ENCODE measurements at places on chromosomes 3 and 15.

DNA sequence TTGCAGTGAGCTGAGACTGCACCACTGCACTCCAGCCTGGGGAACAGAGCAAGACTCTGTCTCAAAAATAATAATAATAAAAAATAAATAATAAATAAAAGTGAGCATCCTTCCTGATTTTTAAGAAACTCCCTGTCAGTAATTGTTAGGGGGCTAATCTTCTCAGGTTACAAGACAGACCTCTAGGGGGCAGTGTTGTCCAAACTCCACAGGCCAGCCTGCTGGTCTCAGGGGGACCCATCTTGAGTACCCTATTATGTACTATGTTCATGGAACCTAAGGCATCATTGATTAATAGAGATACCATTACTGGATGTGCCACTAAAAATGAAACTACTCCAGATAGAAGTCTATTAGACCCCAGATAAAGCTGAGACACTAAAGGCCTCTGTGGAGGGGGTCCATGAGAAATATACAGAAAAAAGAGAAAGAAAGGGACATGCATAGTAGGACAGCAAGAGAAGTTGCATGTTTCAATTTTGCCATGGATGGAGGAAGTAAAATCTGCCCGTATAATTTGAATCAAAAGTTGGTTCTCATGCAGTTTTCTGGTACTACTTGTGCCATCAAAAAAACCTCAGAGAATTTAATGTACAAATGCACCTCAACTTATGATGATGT lies 85.5 kb upstream of the CDV3 start:
- DNase-seq = peak; percentile 73

DNA sequence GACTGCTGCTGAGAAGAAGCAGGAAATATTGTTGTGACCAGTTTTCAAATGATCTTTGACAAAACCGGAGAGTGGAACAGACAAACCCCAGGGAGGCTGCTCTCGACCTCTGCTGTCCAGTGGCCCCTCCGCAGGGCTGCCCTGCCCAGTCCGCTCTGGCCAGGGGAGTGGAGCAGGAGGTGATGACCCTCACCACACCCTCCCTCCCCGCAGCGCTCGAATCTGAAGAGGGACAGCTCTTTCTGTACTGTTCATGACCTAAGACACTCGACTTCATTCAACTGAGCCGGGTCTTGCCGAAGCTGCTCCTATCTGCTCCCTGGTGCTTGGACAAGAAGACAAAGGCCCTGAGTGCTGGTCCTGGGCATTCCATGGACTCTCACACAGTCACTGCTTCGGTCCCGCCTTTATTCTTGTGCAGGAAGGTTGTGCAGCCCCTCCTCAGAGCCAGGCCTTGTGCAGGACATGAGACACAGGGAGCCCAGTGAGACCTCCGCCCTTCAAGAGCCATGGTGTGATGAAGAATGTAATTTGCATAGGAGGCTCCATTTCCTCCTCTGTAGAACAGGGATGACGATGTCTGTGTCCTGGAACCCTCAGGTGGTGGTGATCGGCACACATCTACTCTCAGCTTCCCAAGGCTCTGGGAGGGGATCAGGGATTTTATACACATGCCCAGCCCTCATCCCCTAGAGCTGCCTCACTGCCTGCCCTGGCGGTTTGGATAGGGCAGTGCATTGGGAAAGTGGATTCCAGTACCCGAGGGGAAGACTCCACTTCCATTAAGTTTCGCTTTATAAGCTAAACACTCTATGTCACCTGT lies 97.1 kb upstream of the PRR20G start:
- no peak for DNase-seq

DNA sequence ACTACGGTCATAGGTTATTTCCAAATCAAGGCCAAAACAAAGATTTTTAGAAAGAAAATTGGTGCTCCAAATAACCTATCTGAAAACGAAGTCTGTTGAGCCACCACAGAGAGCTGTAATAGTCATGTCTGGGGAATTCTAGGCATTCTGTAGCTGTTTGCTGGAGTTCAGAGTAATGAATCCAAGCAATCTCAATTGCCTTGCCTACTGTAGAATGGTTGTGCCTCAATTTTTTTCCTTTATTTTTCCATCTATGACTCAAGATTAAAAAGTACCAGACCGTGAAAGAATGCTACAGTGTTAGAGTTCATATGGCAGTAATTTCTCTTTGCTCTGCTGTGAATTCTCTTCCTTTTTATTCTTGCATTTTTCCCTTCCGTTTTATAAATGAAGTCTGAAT lies 1007.2 kb upstream of the ALCAM start:
- no peak for DNase-seq

GRCh38 chr3:14297784-14298236 lies 104.6 kb upstream of the SLC6A6 start:
- DNase-seq = no peak

- DNase-seq = no peak
These were observed 13.3 kb downstream of the ZNF280D start for GRCh38 chr15:56719774-56720555.

- DNase-seq = peak; percentile 82
These were observed at the start of gene VWA5B2 for GRCh38 chr3:184229394-184230080. VWA5B2 (plus strand) TSS chr3:184229585; CDS start chr3:184230529, 944 bp downstream.

Measured in CD4-positive, alpha-beta T cell treated with Interleukin-12 subunit alpha and Interleukin-12 subunit beta, for 1 hour (primary cell).